ENCODE measurements at places on chromosomes 11 and 22.

DNA sequence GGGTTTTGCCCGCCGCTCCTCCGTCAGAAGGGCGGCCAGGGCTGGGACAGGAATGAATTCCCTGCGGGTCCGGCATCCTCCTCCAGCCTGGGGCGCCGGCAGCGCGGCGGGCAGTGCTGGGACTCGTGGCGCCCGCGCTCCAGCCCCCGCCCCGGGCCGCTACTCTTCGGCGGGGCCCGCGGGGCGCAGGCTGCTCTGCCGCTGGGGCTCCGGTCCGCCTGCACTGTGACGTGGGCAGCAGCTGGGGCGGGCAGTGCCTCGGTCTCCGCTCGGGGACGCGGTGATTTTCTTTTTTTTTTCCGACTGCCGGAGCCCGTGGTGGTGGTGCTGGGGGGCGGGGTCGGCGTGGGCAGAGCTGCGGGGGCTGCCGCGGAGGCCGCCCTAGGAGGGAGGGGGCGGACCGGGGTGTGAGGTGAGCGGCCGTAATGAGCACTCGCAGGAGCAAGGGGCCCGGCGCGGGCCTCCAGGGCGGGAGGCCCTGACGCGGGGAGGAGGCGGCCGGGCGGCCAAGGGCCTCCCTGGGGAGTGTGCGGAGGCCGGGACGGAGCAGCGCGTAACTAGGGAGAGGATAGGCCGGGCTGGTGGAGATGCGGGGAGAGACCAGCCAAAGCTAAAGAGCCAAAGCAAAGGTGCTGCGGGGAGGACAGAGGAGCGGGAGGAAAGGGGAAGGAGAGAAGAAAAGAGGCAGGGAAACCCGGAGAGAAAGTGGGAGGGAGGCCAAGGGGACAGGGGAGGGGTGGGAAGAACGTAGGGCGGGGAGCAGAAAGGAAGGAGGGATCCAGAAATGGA lies 73.3 kb upstream of the ZBED5 start:
- peak; percentile 70 for DNase-seq

- DNase-seq: no peak
These were observed 75.9 kb downstream of the LDLRAD3 start for GRCh38 chr11:36019722-36020121.

GRCh38 chr22:33114565-33114964 lies 56.4 kb upstream of the SYN3 start:
- no peak for DNase-seq

DNA sequence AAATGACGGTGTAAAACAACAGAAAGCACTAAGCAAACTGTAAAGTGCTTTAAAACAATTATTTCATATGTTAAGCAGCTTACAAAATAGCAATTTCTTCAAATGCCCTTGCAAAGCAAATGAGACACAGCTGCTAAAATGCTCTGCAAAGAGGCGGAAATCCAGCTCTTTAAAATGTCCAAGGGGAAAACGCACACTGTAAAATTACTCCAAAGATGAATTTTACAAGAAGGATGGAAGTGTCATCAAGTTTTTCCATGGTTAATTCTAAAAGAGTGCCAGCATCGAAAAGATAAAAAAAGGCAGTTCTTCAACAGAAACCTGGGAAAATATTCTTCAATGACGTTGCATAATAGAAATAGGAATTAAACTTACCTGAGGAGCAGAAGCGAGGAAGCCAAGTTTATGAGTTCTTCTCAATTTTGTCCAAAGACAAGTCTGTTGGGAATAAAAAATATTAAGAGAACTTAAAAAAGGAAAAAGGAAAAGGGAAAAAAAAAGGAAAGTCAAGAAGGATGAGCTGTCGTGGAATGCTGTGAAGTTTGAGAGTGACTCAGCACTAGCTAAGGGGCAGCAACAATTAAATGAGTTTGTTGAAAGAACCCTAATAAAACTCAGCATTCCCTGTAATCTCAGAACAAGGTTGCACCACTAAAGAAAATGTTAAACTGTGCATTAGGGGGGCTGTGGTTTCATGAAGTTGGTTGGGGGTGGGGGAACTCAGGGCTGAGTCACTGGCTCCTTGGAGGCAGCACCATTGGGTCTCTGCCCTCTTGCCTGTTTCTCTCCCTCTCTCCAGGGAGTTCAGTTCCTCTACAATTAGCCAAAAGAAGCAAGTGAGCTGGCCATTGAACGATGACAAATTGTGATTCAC lies 64.2 kb upstream of the BLID start:
- peak; percentile 90 for DNase-seq

GRCh38 chr11:126359431-126360048 lies 4.1 kb downstream of the ST3GAL4 start:
- DNase-seq: no peak

- DNase-seq: no peak
These were observed 111.8 kb downstream of the CTNND1 start for GRCh38 chr11:57873196-57873911.
